Calu3 (cell line): ENCODE measurements at places on chromosomes 7 and 10. TPM values are rescaled to one million over a fixed set of nuclear protein-coding genes. Genes with fewer than 3 reads are reported as not detected.

PIK3CG gene
- total RNA-seq: not detected in 2 replicates

CRYGN gene
- total RNA-seq: not detected in 2 replicates

HNRNPF gene
- total RNA-seq: 256 and 275 TPM in 2 replicates

DNA sequence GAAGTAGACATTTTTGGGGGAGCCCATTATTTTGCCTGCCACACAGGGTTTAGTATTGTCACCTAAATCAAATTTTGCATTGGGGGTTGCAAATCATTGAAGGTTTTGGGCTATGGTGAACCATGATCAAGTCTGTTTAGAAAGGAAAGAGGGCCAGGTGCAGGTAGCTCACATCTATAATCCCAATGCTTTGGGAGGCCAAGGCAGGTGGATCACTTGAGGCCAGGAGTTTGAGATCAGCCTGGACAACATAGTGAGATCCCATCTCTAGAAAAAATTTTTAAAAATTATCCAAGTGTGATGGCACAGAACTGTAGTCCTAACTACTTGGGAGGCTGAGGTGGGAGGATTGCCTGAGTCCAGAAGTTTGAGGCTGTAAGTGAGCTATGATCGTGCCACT is 31.2 kb downstream of the KAT6B start:
- DNase-seq: no peak

DNA sequence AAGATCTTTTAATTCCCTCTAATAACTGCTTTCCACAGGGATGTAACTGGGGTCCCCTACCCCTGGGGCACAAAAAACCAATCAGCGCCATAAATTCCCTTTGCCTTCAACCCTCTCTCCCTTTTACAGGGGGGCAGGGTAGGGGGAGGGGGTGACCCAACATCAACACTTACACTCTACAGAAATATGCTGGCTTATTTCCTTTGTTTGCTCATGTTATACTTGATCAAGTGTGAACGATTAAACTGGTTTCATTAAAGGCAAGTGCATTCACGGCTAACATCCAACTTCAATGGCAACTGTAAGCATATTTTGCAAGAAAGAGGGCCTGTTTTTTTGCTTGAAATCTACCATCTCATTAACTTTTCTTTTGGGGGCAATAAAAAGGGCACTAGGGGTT is 2.9 kb downstream of the CTBP2 start:
- DNase-seq: no peak

DNA sequence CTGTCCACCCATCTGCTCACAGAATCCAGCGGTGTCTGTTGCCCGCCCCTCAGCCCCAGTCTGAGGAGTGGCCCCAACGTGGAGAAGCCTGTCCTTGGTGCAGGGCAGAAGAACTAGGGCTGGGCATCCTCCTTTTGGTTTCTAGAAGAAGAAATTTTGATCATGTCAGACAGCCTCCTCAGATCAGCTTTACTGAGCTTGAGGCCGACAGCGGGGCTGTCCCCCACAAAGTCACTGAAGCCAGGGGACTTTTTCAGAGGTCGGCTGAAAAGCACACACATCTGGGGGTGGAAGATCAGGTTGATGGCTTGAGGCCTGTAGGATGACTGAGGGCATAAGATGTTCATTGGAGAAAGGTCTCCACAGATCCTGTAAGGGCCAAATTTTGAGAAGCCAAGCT is 767.9 kb downstream of the GRID1 start:
- no peak for DNase-seq

DNA sequence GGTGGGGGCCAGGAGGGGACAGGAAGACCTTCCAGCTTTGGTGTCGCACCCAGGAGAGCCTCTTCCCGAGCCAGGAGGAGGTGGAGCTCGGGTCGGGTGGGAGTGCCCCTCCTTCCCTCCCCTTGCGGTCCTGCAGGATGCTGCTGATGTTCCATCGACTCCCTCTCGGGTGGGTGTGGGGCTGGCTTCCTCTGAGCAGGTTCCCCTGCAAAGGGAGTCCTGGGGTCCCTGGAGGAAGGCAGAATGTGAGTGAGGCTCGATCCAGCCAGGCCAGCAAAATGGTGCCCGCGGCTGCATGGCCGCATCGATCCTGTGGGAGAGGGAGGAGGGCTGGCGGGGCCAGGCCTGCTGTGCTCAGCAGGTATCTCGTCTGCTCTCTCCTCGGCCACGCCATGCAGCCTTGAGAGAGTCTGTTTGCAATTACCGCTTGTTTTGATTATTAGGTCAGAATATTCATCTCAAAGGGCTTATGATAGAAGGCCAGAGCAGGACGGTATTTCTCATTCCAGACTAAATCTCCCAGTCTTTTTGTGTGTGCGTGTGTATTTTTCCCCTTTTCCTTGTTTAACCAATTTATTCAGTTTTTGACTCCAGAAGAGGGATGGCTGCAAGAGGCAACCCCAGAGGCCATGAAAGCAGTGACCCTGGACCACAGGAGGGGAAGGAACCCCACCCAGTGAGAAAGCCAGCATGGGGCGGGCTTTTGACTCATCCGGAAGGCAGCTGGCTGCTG is 137.3 kb upstream of the ZMIZ1 start:
- no peak for DNase-seq

GRCh38 chr10:28676326-28676967 is 874 bp upstream of the BAMBI start:
- DNase-seq: no peak

DNA sequence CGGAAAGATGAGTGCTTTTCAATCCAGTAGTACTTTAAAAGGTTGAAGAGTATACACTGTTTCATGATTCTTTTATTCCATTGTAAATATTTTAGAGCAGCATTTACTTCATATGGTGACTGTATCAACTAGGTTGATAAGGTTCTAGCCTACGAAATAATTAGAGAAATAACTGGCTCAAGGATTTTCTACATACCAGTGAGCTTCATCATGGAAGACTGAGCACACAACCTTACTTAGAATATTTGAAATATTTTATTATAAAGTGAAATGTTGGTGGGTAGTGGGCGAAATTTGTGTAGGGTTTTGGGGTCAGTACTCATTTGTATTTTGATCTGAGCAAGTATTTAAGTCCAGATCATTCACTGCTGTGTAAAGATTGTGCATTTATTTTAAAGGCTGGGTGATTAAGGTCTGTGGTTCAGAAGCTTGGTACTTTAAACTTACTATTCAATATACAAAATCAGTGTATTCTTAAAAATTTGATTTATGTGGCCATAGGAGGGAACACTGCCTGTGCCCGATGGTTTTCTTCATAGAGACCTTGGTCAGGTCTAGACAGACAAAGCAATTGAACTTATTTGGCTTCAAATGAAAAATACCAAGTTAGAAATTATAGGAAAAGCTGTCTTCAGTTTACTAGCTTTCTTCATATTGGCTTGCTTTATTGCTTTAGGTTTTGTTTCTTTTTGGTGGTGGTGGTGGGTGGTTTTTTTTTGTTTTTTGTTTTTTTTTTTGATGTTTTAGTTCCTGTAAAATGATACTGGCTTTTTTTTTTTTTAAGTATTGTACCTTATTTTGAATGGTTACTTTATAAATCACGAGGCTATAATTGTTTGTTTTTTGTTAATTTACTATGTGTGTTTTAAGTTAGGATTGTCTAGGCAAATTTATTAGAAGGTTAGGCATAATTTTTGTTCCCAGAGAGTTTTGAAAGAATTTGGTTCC is 3.0 kb downstream of the KMT2E start:
- no peak for DNase-seq
